Breast epithelium (tissue), 4 donors: ENCODE measurements at places on chromosomes 3 and 15. TPM values are rescaled to one million over a fixed set of nuclear protein-coding genes. Genes with fewer than 3 reads are reported as not detected.

Gene CFAP20DC
- total RNA-seq, result 3.3 TPM

Gene ADAMTS7
- total RNA-seq, result 6.2 TPM

Gene PIAS1
- total RNA-seq, result 57.1 TPM

Gene SCN11A
- 0.48 TPM for total RNA-seq

Gene GPR27
- total RNA-seq, result 2.0 TPM

Gene CFAP91
- total RNA-seq, result 24.6 TPM
